ENCODE measurements at places on chromosomes 1 and 21. TPM values are rescaled to one million over a fixed set of nuclear protein-coding genes. Genes with fewer than 3 reads are reported as not detected.
A peak's percentile ranks its signal among the peaks of the same experiment; 100 is the strongest.

DNA sequence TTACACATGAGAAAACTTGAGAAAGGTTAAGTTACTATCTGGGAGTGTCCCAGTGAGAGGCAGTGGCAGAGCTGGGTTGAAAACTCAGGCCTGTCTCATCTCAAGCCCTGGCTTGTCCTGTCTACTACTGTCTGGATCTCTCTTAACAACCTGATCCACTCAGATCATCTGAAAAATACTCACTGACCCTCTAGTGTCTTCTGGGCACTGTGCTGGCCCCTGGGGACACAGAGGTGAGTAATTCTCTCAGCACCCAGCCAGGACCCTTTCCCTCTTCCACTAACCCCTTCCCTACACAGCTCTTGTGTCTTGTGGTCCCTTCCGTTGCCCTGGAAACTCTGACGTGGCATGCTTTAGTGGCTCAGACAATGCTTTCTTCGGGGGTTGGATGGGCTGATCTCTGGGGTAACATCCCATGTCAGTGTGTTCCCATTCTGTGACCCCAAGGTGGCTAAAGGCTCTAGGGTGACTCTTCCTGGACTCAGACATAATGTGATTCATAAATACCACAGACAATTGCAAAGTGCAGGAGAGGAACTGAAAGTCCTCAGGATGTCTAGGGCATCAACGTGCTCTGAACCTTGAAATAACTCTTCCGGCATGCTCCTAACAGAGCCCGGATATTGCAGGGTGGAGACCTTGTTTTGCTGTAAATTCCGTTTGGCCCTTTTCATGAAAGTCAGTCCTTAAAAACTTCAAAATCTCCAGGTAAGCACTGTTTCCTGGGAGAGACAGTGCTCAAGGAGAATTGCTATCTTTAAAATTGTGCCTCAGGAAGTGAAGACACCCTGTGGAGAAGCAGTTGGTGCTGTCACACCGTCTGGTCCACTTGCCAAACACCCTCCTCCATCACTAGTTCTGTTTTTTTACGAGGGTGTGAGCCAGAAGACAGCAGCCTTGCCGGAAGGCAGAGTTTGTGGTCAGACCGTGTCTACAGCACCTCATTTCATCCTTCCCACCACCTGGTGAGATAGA lies 4.0 kb downstream of the SHISAL2A start:
- H3K4me3 ChIP-seq, result no peak overlapping the region
- peak overlapping the region; percentile 39 for H3K27ac ChIP-seq
- peak; percentile 36 for DNase-seq
- H3K4me1 ChIP-seq, result peaks cover 47% of the 10 kb centered on the region
- peaks cover 10% of the 10 kb centered on the region for H3K27me3 ChIP-seq
- no peaks in the 10 kb centered on the region for H3K36me3 ChIP-seq

DNA sequence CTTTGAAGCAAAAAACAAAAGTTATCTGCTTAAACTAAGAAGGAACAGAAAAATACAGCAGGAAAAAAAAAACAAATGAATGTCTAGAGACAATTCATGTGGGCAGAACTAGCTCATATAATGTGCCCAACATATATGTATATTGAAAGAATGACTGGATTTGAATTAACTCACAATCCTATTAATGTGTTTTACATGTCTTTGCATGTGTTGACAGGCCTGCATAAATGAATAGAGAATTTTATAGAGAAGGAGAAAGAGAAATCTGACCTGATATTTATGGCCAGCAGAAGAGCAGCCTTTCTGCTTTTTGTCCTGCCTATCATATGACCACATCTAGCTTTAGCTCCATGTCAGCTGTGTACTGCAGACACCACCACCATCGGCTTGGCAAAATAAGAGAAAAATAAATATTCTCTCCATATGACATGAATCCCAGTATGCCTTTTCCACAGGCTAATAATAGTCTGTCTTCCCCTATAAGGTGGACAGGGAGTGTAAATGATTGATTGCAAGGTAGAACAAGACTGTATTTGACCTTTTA lies 171.5 kb upstream of the PALMD start:
- no peaks in the 10 kb centered on the region for H3K4me1 ChIP-seq
- no peak overlapping the region for H3K4me3 ChIP-seq
- H3K27me3 ChIP-seq, result no peaks in the 10 kb centered on the region
- no peak for DNase-seq
- no peak overlapping the region for H3K27ac ChIP-seq

- no peaks in the 10 kb centered on the region for H3K36me3 ChIP-seq
- no peak overlapping the region for H3K4me3 ChIP-seq
- no peak overlapping the region for H3K27ac ChIP-seq
- H3K27me3 ChIP-seq, result peaks cover 9% of the 10 kb centered on the region
- DNase-seq, result no peak
- H3K4me1 ChIP-seq, result peaks cover 3% of the 10 kb centered on the region
Measured at GRCh38 chr1:115118611-115119010, 29.3 kb upstream of the TSPAN2 start.

ZMYND12 gene
- 2.3 TPM for polyA plus RNA-seq

- no peaks in the 10 kb centered on the region for H3K36me3 ChIP-seq
- no peak overlapping the region for H3K27ac ChIP-seq
- no peak for DNase-seq
- H3K27me3 ChIP-seq, result no peaks in the 10 kb centered on the region
- no peaks in the 10 kb centered on the region for H3K4me1 ChIP-seq
- no peak overlapping the region for H3K4me3 ChIP-seq
Measured at GRCh38 chr1:171032822-171033702, 57.6 kb upstream of the FMO3 start.

ANGPTL3 gene
- polyA plus RNA-seq, result 0.71 TPM

OLIG2 gene
- polyA plus RNA-seq, result not detected

- H3K27ac ChIP-seq, result no peak overlapping the region
- H3K4me3 ChIP-seq, result no peak overlapping the region
- DNase-seq, result no peak
- no peaks in the 10 kb centered on the region for H3K4me1 ChIP-seq
- no peaks in the 10 kb centered on the region for H3K27me3 ChIP-seq
- no peaks in the 10 kb centered on the region for H3K36me3 ChIP-seq
Measured at GRCh38 chr21:42144679-42145568, 73.8 kb downstream of the UMODL1 start.

PTGER3 gene
- polyA plus RNA-seq, result 0.42 TPM

DNA sequence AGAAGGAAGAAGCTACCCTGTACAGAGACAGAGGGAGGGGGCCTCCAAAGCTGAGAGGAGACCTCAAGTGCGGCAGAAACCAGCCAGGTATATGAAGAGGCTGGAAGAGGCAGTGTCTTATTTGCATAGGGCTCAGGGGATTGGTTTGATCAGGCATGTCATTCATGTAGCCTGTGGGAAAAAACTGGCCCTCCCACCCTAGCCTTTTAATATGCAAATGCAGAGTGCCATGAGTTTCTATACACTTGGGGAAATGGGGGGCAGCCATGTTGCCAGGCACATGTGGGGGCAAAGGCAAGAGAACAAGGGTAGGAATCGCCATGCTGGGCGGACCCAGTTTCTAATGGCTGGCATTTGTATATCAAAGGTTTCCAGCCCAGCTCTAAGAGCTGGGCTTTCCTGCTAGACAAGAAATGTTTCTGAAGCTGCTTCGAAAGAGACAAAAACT lies 172.7 kb downstream of the RASAL2 start:
- no peak for DNase-seq
- peaks cover 10% of the 10 kb centered on the region for H3K4me1 ChIP-seq
- no peak overlapping the region for H3K4me3 ChIP-seq
- H3K27me3 ChIP-seq, result no peaks in the 10 kb centered on the region
- no peak overlapping the region for H3K27ac ChIP-seq
- H3K36me3 ChIP-seq, result no peaks in the 10 kb centered on the region

DNA sequence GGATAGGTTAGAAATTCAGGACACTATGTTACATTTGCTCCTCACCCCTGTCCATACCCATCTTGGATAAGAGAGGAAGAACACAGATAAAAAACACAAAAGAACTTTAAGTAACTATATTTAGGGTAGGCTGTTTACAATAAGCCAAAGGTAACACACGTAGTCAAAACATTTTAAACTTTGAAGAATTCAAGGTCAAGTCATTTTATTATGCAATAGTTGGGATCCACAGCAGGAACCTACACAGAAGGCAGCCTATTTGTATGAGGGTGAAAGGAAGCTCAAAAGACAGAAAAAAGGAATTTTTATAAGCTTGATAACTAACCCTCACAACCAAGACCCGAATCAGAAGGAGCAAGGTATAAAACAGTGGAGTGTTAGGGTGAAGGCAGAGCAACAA lies 89.6 kb downstream of the ZSWIM5 start:
- H3K27me3 ChIP-seq, result no peaks in the 10 kb centered on the region
- no peaks in the 10 kb centered on the region for H3K36me3 ChIP-seq
- no peak for DNase-seq
- no peaks in the 10 kb centered on the region for H3K4me1 ChIP-seq
- no peak overlapping the region for H3K27ac ChIP-seq

- DNase-seq, result no peak
- no peaks in the 10 kb centered on the region for H3K36me3 ChIP-seq
Measured at GRCh38 chr1:170730438-170730837, 66.5 kb downstream of the PRRX1 start.

GRCh38 chr1:83083589-83084224 lies 915.2 kb downstream of the TTLL7 start:
- H3K27ac ChIP-seq, result no peak overlapping the region
- H3K4me3 ChIP-seq, result no peak overlapping the region
- no peaks in the 10 kb centered on the region for H3K4me1 ChIP-seq
- H3K36me3 ChIP-seq, result no peaks in the 10 kb centered on the region

GRCh38 chr1:176964687-176965086 lies 199.8 kb downstream of the ASTN1 start:
- no peaks in the 10 kb centered on the region for H3K36me3 ChIP-seq
- no peak overlapping the region for H3K4me3 ChIP-seq
- DNase-seq, result no peak
- H3K27ac ChIP-seq, result no peak overlapping the region
- H3K4me1 ChIP-seq, result no peaks in the 10 kb centered on the region

DNA sequence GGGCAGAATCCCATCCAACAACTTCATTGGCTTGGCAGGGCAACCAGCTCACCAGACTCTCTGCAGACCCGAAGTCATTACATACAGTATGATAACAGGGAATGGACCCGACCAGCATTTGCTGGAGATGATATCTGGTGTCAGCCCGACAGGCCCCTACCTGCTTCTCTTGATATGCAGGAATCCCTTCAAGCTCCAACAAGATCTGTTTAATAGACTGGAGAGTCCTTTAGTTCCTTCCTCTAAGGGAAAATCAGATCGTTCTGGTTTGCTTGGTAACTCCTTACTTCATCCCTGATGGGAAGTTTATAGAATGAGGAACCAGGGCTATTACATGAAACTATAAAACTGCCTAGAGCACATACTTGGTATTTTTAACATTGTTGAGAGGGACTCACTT lies 61.2 kb downstream of the EDARADD start:
- H3K27ac ChIP-seq, result no peak overlapping the region
- no peak overlapping the region for H3K4me3 ChIP-seq
- no peaks in the 10 kb centered on the region for H3K36me3 ChIP-seq
- no peaks in the 10 kb centered on the region for H3K27me3 ChIP-seq

MR1 gene
- 6.3 TPM for polyA plus RNA-seq

- peaks cover 26% of the 10 kb centered on the region for H3K36me3 ChIP-seq
- peaks cover 46% of the 10 kb centered on the region for H3K4me1 ChIP-seq
- no peak overlapping the region for H3K4me3 ChIP-seq
- DNase-seq, result no peak
- H3K27me3 ChIP-seq, result no peaks in the 10 kb centered on the region
Measured at GRCh38 chr1:30982937-30983336, 74.4 kb upstream of the SDC3 start.

AQP10 gene
- 0.21 TPM for polyA plus RNA-seq

DNA sequence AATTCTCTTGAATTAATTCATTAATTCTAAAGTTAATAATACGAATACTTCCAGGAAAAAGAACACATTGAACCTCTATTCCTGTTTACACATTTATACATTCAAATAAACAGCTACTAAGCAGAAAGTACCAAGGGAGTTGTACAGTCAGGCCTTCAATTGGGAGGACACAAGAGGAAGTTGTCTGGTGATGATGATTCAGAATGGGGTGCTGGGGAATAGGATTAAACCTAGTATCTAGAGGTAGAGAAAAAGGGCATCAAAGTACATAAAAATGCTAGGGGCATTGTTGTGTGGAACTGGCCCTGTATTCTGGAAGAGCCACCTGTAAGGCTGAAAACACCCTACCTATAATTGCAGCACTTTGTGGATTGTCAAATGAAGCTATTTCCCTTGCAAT lies 71.7 kb upstream of the MROH9 start:
- no peak for DNase-seq
- H3K27me3 ChIP-seq, result no peaks in the 10 kb centered on the region
- H3K36me3 ChIP-seq, result no peaks in the 10 kb centered on the region
- H3K4me1 ChIP-seq, result no peaks in the 10 kb centered on the region
- no peak overlapping the region for H3K4me3 ChIP-seq

GRCh38 chr1:157181790-157182189 lies 43.6 kb upstream of the ETV3 start:
- no peak overlapping the region for H3K27ac ChIP-seq
- H3K4me1 ChIP-seq, result no peaks in the 10 kb centered on the region

DMRTA2 gene
- polyA plus RNA-seq, result not detected

DNA sequence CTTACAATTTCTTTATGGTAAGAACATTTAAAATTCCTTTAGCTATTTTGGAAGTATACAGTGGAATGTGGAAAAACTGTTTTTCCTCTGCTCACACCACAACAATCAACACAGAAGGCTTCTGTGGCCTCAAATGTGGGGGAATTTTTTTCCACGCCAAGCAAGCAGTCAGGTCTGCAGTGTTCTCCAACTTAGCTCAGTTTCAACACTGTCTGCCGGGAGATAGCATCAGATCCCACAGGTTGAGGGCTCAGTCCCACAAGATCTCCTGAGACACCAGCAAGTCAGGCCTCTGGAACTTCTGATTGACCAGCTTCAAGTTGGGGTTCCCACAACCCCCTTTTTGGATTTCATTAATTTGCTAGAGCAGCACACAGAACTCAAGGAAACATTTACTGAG lies 50.3 kb downstream of the PTBP2 start:
- no peaks in the 10 kb centered on the region for H3K27me3 ChIP-seq
- H3K27ac ChIP-seq, result no peak overlapping the region
- no peak for DNase-seq
- H3K4me1 ChIP-seq, result no peaks in the 10 kb centered on the region
- peaks cover 45% of the 10 kb centered on the region for H3K36me3 ChIP-seq

- H3K27ac ChIP-seq, result no peak overlapping the region
- H3K27me3 ChIP-seq, result no peaks in the 10 kb centered on the region
- DNase-seq, result no peak
- H3K4me3 ChIP-seq, result no peak overlapping the region
- no peaks in the 10 kb centered on the region for H3K36me3 ChIP-seq
Measured at GRCh38 chr1:43622901-43623780, 26.8 kb upstream of the KDM4A start.

DNA sequence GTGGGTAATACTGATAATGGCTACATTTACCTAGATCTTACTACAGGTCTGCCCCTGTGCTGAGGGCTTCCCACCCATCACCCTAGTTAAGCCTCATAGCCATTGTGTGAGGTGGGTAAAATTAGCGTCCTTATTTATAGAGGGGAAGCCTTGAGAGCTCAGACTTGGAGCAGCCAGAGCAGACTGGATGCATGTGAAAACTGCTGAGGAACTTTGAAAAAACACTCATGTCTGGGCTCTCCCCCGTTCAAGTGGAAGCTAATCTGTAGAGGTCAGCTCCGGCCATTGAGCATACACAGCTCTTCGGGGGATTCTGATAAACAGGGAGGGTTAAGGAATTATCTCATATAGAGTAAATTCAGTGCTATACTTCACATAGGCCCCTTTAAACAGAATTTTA lies 389.7 kb downstream of the RPS6KC1 start:
- H3K4me1 ChIP-seq, result no peaks in the 10 kb centered on the region
- H3K27me3 ChIP-seq, result no peaks in the 10 kb centered on the region
- no peaks in the 10 kb centered on the region for H3K36me3 ChIP-seq
- DNase-seq, result no peak
- no peak overlapping the region for H3K27ac ChIP-seq
- H3K4me3 ChIP-seq, result no peak overlapping the region

SLC45A3 gene
- polyA plus RNA-seq, result 7.9 TPM

GRCh38 chr1:1796466-1796865 lies 18.2 kb upstream of the NADK start:
- H3K36me3 ChIP-seq, result peaks cover 99% of the 10 kb centered on the region
- H3K4me1 ChIP-seq, result no peaks in the 10 kb centered on the region
- no peak for DNase-seq
- no peak overlapping the region for H3K27ac ChIP-seq
- H3K27me3 ChIP-seq, result no peaks in the 10 kb centered on the region
